ENCODE measurements at places on chromosomes 1 and 21. TPM values are rescaled to one million over a fixed set of nuclear protein-coding genes. Genes with fewer than 3 reads are reported as not detected.

DNA sequence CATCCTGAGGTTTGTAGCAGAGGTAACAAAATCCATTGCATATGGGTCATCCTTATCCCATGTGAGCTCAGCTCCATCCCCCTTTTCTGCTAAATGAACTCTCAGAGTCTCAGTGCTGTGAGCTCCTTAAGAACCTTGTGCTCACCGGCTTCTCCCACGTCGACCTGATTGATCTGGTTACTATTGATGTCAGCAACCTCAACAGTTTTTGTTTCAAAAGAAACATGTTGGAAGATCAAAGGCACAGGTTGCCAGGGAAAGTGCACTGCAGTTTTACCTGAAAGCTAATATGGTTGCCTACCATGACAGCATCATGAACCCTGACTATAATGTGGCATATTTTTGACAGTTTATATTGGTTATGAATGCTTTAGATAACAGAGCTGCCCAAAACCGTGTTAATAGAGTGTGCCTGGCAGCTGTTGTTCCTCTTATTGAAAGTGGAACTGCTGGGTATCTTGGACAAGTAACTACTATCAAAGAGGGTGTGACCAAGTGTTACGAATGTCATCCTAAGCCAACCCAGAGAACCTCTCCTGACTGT, 131.4 kb downstream of the HS2ST1 start:
- DNase-seq = no peak

DNA sequence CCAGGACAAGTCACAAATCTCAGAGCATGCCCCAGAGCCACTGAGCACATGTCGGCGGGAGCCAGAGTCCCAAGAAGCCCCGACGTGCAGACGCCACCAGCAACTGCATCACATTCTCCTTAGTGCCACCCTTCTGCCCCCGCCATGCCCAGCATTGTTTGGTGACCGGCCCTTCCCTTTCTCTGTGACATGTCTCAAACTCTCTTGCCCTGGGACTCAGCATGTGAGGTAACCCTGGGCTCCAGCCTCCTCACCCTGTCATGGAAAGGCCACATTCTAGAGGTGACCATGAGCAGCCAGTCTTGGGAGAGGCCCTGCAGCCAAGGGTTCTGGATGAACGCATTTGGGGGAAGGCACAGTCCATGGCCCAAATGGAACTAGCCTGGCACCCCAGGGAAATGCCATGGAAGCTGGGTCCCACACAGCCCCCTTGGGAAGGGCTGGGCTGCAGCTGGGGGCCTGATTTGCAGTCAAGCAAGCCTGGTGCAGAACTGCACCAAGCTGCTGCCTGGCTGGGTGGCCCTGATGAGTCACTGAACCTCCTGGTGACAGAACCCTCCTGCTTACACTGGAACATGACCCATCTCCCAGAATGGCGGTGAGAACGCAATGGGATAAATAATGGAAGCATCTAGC, 94.4 kb downstream of the ITPKB start:
- DNase-seq = peak; percentile 37

DNA sequence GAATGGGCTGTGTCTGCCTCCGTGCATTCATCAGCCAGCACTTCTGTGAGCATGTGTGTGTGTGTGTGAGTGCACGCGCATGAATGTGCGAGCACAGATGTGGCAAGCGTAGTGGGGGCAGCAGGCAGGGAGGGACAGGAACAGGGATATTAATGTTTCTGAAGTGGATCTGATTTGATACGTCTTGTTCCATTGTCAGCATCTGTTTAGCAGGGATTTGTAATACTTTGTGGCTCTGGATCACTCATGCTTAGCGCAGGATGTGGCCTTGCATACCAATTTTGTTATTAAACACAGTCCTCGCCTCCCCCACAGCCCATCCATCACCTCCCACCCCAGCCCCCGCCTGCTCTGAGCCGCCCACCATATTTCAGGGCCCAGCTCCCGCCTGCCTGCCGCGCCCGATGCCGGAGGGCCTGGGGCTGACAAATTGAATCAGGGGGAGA, 52.4 kb downstream of the TMEM53 start:
- DNase-seq = no peak

The PLCH2 gene
- 6.9 TPM for total RNA-seq

The HFM1 gene
- not detected for total RNA-seq
